ENCODE measurements at places on chromosomes 3 and 15. TPM values are rescaled to one million over a fixed set of nuclear protein-coding genes. Genes with fewer than 3 reads are reported as not detected.

STAB1 gene
- 0.02 TPM for total RNA-seq

TNK2 gene
- total RNA-seq = 121 TPM

SETD2 gene
- 44.4 TPM for total RNA-seq

STAC gene
- total RNA-seq = 0.15 TPM

SSUH2 gene
- total RNA-seq = not detected

ACKR2 gene
- 0.40 TPM for total RNA-seq

EOMES gene
- 0.50 TPM for total RNA-seq

GRCh38 chr3:127672429-127673190 lies at the start of gene ABTB1:
ABTB1 (plus strand) TSS chr3:127672952; CDS start chr3:127673026, 74 bp downstream.
- peak; percentile 87 for DNase-seq

- DNase-seq = no peak
Observed at GRCh38 chr3:58707390-58707930, 40.9 kb upstream of the FAM3D start.

DNA sequence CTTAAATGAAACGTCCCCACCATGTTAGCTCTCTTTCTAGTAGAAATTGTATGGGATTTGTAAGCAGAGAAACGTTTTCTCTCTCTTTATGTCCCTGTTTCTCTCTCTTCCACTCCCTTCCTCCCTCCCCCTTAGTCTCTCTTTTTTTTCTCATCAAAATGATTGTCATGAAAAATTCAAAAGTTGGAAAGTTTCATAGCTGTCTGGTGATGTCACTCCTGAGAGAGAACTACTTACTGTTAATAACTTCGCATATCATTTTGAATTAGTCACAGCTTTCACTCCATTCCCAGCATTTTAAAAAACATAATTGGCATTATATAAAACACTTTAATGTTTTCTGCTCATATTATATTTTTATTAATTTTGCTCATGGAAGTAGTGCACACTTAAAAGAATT lies 331.1 kb downstream of the C3orf38 start:
- no peak for DNase-seq

GRCh38 chr3:98779541-98780335 lies 16.6 kb downstream of the ST3GAL6 start:
- no peak for DNase-seq

- DNase-seq = no peak
Observed at GRCh38 chr3:13673207-13673606, 124.3 kb downstream of the FBLN2 start.

GRCh38 chr3:195212749-195213375 lies 58.1 kb downstream of the XXYLT1 start:
- no peak for DNase-seq

- DNase-seq = no peak
Observed at GRCh38 chr3:94462931-94463330, 400.1 kb downstream of the NSUN3 start.

DNA sequence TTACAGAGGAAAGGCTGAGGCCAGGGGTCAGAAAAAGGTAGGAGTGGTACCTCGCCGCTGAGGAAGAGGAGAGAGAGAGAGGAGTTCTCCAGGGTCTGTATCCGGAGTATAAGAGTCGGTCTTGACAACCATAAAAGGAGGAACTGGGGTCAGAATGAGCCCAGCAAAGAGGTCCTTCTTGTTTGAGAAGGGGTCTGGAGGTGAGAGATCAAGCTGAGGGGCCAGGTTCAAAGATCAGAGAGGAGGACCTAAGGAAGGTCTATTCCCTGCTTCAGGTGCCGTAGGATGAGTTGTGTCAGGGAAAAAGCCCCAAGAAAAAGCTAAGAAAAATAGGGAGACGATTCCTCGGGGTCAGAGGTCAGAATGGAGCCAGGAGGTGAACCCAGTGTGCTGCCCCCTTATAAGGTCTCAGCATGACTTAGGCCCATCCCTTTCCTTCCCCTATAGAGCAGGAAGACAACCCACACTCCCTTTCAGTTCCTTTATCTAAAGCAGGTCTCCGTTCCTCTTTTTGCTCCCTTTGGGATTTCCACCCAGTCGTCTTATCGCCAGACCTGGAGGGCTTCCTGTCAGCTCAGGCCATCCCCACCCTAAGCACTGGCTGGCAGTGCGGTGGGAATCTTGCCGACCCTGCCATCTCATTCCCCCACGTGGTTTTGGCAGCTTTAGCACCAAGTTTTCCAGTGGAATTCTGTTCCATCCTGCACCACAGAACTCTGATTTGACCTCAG lies 651 bp downstream of the MTMR14 start:
- peak; percentile 21 for DNase-seq

DNA sequence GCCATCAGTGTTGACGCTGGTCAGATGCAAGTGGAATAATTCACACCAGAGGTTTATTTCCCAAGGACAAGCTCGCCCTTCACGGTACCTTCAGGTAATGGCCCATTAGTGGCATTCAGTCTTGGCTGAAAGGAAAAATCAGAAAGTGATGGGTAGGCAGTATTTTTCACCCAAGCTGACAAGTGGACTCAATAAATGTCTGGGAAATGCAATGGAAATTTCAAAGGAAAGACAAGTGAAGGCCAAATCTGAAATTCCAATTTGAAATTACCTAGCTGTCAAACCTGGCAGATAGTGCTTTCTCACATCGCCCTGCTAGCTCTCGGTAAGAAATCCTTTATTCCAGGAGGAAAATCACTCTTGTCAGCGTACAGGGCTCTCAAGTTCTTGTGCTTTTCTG lies 413.5 kb downstream of the OCA2 start:
- DNase-seq = no peak

- no peak for DNase-seq
Observed at GRCh38 chr3:129358772-129359371, 69.6 kb downstream of the EFCAB12 start.

DNA sequence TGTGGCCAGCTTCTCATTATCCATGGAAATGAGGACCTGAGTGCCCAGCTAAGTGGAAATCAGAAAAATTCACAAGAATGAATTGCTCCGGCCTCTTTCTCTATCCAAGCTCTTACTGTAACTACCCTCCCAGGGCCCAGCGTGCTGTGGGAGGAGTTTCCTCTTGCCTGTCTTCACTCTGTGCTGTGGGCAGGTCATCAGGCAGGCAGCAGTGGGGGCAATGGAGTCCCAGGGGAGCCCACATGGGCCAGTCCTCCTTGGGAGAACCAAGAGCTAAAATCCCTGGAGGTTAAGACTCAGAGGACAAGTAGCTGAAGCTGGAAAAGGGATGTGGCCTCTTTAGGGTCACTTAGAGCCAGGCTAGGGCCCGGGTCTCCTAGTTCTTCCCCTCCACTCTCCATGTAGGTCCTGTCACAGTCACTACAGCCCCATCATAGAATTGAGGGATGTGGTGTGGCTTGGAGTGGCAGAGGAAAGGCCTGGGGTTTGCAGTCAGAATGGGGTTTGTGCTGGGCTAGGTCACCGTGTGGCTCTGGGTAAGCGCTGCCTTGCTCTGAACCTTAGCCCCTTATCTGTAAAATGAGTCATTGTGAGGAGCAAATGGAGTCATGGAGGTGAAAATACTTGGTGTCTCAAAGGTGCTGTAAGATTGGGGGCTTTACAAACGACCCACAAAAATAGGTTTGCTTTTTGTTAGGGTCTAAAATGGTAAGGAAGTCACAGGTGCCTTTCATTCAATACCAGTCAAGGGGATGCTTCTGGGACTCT lies 3.7 kb downstream of the GASK1A start:
- DNase-seq = no peak

DNA sequence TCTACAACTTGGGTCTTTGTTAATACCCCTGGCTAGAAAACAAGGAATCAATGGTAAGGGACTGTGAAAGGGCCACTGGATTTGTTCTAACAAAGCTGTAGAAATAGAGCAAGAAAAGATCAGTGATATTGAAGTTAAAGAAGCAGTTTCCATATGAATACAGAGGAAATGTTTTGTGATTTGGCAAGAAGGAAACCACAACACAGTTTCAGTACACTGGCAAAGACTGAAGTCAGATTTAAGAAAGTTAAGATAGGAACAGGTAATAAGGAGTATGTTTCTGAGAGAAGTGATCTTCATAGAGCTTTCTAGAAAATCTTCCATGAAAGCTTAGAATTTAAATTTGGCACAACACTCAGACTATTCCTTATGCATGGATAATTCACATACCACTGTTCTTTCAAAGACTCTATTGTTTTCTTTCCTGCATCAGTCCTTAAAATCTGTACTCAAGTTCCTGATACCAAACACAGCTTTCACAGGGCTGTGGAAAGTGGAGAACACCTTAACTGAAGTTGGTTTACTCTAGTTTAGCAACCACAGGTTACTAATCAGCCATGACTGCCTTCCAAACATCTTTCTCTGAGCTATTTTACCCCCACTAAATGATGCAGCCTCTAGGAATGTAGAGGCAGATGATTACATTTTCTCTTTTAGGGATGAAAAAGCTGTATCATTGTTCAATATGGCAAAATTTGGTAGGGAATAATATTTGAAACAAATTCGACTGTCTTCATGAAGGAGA lies 32.4 kb upstream of the ALCAM start:
- no peak for DNase-seq

DNA sequence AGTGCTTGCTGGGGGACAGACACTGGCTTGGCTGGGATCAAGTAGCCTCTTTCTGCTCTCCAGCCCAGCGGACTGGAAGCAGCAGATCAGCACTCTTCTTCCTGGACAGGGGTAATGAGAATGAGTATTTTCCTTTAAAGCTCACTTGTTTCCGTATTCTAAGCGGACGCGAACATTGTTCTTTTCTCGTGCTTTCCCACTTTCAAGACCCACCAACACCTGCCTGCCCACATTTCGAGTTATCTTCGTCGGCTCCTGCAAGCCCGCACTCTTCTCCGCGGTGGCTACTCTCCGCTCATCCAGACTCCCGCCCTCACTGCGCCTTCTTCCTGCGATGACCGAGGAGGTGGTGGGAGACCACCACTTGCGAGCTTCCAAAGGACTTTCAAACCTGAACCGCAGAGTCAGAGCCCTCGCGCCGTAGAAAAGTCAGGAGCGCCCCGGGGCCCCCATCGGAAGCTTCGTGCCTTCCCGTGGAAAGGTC lies 1.6 kb upstream of the PPM1L start:
- no peak for DNase-seq

DNA sequence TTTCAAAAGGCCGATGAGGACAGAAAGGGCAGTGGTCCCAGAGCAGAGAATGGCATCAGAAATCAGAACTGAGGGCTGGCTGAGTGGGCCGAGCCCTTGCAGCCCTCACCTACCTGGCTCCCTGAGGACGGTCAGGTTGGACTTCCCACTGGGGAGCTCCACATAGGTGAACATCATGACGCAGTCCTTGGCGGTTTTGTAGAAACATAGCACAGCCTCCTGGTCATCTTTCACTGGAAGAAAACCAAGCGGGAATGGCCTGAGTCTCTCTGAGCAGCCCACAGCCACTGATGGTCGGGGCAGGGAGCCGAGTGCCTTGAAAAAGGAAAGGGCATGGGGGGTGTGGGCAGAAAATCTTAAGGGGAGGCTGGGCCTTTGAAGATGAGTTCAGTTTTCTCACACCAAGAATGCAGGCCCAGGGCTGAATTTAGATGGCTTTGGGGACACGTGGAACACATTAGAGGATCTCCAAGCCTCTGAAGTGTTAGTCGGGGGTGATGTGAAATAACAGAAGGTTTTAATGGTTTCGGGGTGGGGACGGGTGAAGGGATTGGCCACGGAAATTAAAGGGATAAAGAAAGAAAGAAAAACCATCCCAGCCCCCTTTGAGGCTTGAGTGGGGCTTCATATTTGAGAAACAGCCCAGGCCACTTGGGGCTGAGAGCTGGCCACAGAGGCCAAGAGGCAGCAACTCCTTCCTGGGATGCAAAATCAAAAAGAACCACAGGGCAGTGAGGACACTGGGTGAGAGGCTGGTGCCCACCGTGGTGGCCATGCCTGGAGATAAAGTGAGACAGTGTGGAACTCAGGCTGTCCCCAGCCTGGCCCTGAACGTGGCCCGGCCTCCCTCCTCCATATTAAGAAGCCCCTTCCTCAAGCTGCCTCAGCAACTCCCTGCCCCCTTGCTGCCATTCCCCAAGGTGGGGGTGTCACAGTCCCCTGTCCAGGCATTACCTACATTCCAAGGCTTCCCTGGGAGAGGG lies 36.2 kb downstream of the UMPS start:
- DNase-seq = no peak

GRCh38 chr15:50904211-50904610 lies 4.3 kb upstream of the AP4E1 start:
- no peak for DNase-seq

DNA sequence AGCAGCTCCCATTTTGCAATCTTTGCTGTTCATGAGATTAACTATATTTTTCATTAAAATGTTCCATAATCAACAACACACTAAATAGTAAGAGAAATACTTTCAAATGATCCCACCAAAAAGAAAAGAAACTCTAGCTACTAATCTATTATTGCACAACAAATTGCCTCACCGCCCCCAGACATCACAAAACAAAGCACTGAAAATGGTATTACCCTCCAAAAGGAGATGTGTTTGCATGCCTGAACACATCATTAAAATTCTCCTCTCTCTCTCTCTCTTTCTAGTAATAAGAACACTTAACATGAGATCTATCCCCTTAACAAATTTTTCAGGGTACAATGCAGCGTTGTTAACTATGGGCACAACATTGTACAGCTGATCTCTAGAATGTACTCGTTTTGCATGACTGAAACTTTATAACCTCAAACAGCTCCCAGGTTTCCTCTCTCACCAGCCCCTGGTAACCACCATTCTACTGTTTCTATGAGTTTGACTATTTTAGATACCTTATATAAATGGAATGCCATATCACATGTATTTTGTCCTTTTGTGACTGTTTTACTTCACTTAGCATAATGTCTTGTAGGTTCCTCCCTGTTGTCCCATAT lies 33.1 kb downstream of the WNT5A start:
- no peak for DNase-seq

DNA sequence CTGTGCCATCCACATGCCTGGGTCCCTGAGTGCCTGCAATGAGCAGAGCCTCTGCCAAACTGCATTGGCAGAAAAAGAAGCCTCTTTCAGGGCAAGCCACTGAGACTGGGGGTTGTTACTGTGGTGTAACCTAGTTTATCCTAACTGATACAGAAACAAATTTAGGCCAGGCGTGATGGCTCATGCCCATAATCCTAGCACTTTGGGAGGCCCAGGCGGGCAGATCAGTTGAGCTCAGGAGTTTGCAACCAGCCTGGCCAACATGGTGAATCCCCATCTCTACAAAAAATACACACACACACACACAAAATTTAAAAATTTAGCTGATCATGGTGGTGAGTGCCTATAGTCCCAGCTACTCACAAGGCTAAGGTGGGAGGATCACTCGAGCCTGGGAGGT lies 221.6 kb downstream of the TBC1D2B start:
- no peak for DNase-seq

- DNase-seq = peak; percentile 60
Observed at GRCh38 chr3:36843065-36844051, 79.0 kb upstream of the DCLK3 start.

DNA sequence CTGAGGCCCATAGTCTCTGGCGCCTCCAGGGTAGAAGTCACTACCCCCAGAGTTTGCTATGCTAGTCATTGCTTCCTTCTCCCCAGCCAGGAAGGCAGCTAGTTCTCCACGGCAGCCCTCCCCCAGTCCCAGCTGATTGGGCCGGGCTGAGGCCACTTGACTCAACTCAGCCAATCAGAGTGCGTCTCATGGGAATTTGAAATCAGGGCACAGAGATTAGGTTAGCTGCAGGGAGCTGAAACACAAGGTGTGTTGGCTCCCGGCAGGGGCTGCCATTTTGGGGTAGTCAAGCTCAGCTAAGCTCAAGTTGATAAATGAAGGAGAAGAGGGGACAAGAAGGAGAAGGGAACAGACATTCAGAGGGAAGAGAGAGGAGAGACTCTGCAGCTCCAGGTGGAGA lies 32.8 kb downstream of the LINGO1 start:
- no peak for DNase-seq

- DNase-seq = no peak
Observed at GRCh38 chr3:101172516-101172915, 147.9 kb downstream of the IMPG2 start.

Measured in activated CD4-positive, alpha-beta T cell treated with anti-CD3 and anti-CD28 coated beads, Interleukin-2, amount 10 ng/mL, durations not matched to agents 7 days and 5 days (primary cell).